GM13976 (cell line): ENCODE measurements at places on chromosomes 6 and 20.
A peak's percentile ranks its signal among the peaks of the same experiment; 100 is the strongest.

- no peak for DNase-seq
Observed at GRCh38 chr6:80742481-80742880, 636.0 kb downstream of the BCKDHB start.

GRCh38 chr6:127207591-127208120 is 59.0 kb upstream of the RNF146 start:
- DNase-seq, result no peak

DNA sequence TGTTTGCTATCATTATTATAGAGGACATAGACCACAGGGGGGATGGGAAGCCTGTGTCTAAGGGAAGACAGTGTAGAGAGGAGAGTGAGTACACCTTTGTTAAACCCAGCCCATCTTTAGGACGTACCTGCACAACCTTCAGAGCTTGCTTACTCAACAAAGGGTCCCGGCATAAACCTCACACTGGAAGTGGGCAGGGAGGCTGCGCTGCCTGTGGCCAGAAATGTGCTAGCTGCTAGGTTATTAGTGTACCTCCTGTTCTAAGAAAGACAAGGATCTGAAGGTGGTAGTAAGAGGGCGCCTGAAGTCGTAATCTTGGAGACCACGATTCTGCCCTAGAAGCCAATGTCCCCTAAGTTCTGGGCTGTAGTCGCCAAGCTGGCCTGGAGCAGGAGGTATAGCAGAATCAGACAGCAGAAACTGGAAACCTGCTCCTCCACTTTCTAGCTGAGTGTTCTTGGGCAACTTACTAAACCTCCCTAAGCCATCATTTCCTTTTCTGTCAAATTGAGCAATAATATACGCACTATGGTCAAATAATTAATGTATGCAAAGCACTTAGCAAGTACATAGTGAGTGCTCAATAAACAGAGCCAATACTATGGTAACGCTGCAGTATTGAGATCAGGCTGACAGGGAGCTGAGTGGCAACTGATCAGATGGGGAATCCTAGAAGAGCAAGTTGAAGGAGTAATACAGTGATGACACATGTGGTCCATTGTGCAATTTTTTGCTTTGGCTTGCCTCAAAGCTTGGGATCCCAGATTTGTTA is 16.8 kb upstream of the AKIRIN2 start:
- DNase-seq, result no peak

- peak; percentile 26 for DNase-seq
Observed at GRCh38 chr6:45422503-45423110, 44.9 kb upstream of the SUPT3H start.

- DNase-seq, result peak; percentile 67
Observed at GRCh38 chr20:45347936-45348778, at the start of gene SDC4. SDC4 (minus strand) TSS chr20:45348424; CDS start chr20:45348384, 40 bp downstream.

- peak; percentile 66 for DNase-seq
Observed at GRCh38 chr20:48467622-48468021, 360.2 kb downstream of the PREX1 start.

DNA sequence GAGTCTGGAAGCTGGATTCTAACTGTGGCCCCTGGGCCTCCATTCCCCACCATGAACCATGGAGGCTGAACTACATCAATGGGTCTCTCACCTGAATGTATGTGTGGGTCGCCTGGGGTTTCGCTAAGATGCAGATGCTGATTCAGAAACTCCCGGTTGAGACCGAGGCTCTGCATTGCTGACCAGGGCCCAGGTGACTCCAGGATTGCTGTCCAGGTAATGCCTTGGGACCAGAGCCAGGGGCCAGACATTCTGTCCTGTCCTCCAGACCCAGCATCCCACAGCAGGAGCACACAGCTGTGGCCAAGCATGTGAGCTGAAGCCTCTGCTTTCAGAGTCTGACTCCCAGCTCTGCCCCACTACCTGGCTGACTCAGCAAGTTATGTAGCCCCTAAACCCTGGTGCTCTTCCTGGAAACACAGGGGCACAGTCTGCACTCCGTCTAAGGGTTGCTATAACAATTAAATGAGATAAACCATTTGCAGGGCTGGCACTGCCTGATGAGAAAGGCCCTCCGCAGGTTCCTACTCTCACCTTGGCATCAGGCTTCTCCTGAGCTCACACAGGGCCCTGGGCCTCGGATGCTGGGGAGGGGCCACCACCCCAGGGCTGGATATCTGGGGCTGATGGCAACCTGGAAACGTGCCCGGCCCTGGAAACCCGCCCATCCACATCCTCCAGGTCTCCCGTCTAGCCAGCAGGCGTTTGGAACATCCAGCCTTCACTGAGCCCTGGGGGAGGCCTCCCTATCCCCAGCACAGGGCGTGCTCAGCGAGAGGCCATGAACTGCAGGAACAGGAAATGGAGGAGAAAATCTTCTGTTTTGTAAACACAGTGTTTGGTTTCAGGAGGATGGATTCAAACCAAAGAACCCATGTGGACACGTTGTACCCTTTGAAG is 175.7 kb downstream of the DLL1 start:
- DNase-seq, result no peak

GRCh38 chr6:150291968-150292710 is 76.7 kb upstream of the IYD start:
- no peak for DNase-seq

GRCh38 chr6:170151804-170152123 is 139.1 kb downstream of the DLL1 start:
- DNase-seq, result no peak

- DNase-seq, result peak; percentile 49
Observed at GRCh38 chr20:35768731-35769664, 2.8 kb upstream of the PHF20 start.

- DNase-seq, result no peak
Observed at GRCh38 chr20:7586481-7586880, 353.8 kb downstream of the HAO1 start.

GRCh38 chr20:19599200-19599599 is 158.9 kb upstream of the RIN2 start:
- DNase-seq, result no peak

DNA sequence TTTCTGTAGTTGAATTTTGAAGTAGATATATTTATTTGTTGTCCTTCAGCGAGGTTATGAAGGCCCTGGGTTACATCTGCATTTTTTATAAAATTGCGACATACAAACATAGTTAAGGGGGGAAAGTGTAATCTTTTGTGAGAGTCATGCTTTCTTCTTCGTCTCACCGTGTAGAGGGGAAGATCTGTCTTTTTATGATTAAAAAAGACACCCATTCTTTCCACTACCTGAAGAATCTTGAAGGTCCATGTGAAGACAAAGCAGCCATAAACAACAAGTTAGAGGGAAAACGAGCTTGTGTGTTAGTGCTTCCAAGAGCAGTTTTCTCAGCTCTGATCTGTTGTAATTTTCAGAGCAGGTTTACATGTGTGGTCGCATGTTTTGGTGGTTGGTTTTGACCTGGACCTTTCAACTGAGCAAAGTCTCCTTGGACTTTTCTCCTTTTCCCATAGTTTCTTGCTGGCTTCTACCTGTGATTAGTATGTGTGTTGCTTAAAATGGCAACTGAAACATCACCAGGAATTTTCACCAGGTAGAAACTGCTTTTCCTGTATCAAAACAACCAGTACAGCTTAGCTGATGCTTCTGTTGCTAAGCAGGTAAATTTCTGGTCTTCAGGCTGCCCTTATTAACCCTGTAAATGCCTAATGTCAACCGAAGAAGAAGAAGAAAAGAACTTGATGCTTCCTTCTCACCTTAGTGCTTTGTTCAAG is 37.3 kb downstream of the RREB1 start:
- DNase-seq, result no peak

GRCh38 chr20:49171909-49172308 is 16.2 kb downstream of the STAU1 start:
- DNase-seq, result no peak
